ENCODE measurements at places on chromosomes 5 and 9.

GRCh38 chr9:108259917-108260675, 595.7 kb downstream of the ACTL7B start:
- no peak for DNase-seq

DNA sequence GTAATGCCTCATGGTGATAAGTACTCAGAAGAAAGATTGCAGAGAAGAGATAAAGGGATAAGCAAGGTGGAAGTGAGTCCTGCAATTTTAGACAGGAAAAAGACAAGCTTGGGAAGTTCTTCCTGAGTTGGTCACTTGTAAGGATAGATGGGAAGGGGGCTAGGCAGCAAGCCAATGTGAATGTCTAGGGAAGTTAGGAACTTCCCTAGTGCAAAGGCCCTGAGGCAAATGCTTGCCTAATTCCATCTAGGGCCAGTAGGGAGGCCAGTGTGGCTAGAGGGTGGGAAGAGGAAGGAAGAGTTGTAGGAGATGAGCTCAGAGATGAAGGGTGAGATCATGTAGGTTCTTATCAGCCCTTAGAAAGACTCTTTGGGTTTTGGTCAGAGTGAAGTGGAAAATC, 206.6 kb downstream of the MAT2B start:
- DNase-seq = no peak

DNA sequence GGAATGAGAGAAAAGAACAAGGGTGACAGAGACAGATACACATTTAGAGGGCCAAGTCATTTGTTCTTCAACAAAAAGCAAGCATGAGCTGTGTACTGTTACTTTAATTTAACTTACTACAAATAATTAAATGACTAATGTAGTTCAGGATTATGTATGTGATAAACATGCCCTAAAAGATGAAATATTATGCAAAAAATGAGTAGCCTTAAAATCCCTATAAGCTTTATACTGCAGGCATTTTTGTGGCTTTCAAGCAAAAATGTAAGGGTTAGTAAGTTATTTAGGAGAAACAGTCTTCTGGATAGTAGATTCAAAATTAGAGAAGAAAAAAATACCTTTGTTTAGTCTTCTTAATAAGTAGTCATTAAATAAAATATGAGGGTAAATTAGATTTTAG, 431.2 kb downstream of the CSNK1G3 start:
- DNase-seq = no peak

GRCh38 chr5:141857226-141857625, 21.0 kb downstream of the PCDH1 start:
- no peak for DNase-seq

DNA sequence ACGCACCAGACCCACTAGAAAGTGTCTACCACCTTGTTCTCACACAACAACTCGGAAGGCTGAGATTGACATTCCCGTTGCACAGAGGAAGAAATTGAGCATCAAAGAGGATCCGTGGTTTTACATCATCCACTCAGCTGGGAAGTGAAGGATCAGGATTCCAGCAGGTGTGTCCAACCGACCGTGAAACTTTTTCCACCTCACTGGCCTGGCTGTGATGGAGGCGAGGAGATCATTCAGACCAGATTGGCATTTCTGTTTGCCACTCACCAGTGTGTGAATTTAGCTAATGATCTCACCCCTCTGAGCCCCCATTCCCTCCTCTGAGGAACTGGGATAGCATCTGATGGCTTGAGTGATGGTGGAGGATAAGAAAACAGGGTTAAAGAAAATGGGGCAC, 46.7 kb upstream of the CPLX2 start:
- no peak for DNase-seq

DNA sequence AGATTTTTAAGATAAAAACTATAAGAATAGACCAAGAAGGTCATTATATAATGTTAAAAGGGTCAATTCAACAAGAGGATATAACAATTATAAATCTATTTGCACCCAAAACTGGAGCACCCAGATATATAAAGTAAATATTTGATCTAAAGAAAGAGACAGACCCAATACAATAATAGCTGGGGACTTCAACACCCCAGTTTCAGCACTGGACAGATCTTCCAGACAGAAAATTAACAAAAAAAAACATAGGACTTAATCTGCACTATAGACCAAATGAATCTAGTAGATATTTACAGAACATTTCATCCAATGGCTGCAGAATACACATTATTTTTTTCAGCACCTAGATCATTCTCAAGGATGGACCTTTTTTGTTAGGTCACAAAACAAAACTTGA, 331.9 kb downstream of the SPOCK1 start:
- no peak for DNase-seq

- DNase-seq = no peak
These were observed 650.3 kb upstream of the CDH10 start for GRCh38 chr5:25295067-25295466.

DNA sequence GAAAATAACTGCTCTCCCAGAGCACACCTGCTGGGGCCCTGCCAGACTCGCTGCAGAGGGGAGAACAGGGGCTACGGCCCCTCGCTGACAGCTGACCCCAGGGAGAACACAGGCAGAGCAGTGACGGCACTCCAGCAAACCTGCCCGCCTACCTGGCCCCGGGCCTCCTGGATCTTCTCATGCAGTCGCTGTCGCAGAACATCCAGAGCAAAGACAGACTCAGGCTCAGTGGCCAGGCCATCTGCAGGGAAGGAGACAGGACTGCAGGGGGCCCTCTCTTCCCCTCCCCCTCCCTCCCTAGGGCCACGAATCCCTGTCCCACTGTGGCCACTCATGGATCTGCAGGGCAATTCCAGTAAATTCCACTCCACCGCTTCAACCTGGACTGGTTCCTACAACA, 2.4 kb downstream of the SURF6 start:
- DNase-seq = no peak

DNA sequence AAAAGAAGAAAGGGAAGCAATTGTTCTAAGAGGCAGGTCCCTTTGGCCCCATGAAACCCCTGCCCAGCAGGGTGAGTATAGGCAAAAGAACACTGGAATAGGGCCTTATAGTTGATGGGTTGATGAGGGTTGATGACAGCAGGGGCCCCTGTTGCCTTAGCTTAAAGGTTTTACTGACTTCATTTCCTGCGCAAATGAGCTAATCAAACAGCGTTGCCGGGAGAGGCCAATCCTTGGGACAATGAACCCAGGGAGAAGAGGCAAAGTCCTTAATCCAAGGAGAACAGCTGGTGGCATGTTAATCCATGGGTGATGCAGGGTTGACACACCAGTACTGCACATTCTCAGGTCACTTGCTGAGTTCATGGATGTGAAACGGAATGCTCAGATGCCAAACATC, 22.0 kb upstream of the EPB41L4B start:
- DNase-seq = no peak

DNA sequence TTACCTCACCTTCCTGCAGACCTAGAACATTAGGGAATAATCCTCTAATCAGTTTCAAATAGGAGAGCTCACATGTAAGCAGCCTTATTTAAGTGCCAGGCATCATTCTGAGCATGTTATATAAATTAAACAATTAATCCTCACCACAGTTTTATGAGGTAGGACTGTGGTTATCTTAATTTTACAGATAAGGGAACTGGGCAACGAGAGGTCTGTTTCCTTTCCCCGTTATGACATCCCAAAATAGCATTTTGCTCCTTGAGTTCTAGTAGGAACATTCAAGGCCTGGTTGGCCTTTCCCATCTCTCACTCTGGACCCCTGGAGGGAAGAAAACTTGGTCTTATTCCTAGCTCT, 19.1 kb upstream of the IFNB1 start:
- no peak for DNase-seq

DNA sequence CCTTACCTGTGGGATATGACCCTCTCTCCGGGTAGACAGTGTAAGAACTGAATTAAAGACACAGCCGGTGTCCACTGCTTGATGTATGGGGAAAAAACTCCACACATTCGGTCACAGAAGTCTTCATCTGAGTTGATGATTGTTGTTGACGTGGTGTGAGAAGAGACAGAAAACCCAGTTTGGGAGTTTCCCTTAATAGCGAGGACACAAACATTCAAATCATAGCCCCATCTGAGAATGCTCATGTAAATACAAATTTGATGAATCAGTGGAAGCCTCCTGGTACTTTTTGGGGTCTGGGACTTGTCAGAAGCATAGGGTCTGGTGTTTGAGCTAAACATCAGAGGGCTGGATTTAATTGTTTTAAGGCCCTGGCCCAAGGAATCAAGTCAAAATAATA, 11.0 kb downstream of the HAVCR1 start:
- no peak for DNase-seq

DNA sequence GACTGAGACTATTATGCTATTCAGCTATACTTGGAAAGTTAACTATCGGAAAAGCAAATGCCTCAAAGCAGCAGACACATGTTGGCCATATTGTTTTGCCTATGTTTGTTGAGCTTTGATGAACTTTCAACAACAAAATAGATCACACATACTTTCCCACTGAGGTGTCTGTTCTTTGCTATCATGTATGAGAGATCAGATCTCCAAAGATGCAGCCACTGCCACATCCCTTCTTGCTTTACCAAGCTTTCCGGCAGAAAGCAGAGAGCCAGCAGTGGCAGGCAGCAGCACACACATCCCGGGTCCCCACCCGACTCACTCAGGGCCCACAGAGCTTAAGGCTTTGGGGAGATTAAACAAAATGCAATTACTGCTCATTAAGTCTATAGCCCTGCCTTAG, 18.8 kb downstream of the ZBTB5 start:
- no peak for DNase-seq

- no peak for DNase-seq
These were observed 19.0 kb upstream of the SPINK4 start for GRCh38 chr9:33220681-33221567.

- no peak for DNase-seq
These were observed 14.0 kb downstream of the SEC61B start for GRCh38 chr9:99235926-99236634.

Measured in smooth muscle cell of the brain vasculature (primary cell).